Activated naive CD8-positive, alpha-beta T cell treated with anti-CD3 and anti-CD28 coated beads, Interleukin-2, amount 50 U/mL, for 16 hours (primary cell): ENCODE measurements at places on chromosomes 1 and 21.

DNA sequence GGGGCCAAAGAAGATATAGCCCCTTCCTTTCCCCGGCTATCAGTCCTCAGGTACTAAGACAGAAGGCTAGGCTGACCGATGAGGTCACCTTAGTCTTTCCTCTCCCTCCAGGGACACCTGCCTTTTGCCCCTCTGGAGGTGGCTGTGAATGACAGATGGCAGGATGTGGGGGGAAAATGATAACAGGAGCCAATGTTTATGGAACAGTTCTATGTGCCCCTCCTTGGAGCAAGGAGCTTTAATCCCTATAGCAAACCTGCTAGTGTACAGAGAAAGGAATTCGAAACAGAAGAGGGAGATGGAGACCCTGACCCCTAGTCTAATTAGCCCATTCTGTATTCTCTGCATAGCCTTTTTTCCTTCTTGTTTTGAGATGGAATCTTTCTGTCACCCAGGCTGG, 28.1 kb downstream of the SERINC2 start:
- DNase-seq, result no peak

DNA sequence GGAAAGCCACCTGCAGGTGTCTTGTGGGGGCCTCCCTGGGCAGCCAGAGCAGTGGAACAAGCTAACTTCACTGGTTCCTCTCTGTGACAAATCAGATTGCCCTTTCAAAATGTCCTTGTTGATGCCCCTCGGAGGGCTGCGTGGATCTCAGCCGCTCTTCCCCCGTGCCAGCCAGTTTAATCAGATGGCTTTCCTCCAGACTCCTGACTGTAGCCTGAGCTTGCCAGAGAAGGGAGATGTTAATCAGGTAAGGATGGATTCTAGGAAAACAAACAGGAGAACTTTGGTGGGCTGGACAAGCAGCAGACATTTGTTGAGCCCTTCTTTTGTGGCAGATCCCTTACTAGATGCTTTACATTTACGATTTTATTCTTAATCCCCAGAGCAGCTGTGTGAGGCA, 88.2 kb downstream of the DMRTA2 start:
- no peak for DNase-seq

GRCh38 chr1:11053758-11054137, 6.1 kb downstream of the SRM start:
- no peak for DNase-seq

DNA sequence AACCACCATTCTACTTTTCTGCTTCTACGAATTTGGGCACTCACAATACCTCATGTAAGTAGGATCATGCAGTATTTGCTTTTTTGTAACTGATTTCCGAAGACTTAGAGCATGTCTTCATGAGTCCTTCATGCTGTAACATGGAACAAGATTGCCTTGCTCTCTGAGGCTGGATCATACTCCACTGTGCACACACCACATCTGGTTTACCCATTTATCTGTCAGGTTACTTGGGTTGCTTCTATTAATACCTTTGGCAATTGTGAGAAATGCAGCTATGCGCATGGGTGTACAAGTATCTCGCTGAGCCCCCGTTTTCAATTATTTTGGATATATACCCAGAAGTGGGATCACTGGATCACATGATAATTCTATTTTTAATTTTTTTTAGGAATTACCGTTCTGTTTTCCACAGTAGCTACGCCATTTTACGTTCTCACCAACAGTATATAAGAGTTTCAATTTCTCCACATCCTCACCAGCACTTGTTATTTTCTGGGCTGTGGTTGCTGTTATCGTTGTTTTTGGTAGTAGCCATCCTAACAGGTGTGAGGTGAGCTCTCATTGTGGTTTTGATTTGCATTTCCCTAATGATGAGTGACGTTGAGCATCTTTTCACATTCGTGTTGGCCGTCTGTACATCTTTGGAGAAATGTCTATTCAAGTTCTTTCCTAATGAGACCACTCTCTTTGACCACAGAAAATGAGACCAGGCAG, 10.7 kb upstream of the SLC2A5 start:
- no peak for DNase-seq

DNA sequence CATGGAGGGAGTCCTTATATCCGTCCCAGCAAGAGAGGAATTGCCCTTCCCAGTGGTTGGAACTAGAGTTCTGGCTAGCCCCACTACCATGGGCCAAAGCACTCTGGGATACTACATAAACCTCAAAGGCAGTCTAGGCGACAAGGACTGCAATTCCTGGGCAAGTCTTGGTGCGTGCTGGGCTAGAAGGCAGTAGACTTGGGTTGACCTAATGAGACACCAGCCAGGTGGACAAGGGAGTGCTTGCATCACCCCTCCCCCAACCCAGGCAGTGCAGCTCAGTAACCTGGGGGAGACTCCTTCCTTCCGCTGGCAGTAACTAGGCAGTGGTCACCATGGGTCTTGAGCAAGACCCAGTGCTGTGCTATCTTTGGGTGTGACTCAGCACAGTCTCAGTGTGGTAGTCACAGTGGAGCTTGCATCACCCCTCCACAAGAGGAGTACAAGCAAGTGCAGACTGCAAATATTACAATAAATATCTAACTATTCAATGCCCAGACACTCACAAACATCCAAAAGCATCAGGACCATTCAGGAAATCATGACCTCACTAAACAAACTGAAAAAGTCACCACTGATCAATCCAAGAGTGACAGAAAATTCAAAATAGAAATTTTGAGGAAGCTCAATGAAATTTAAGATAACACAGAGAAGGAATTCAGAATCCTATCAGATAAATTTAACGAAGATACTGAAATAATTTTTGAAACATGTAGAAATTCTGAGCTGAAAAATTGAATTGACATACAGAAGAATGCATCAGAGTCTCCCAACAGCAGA, 84.7 kb upstream of the LYPLAL1 start:
- DNase-seq, result no peak

DNA sequence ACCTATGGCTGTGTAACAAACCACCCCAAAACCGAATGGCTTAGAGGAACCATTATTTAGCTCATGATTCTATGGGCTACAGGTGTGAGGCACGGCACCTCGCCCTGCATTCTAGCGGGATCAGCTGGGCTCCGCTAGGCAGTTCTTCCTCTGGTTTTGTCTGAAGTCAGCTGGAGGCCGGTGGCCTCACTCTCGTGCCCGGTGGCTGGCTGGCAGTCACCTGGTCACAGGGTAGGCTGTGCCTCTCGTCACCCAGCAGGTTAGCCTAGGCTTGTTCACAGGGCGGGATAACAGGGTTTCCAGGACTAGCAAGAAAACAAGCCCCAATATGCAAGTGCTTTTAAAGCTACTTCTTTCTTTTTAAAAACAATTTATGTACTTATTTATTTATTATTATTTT, 16.3 kb upstream of the AGPAT3 start:
- no peak for DNase-seq

GRCh38 chr1:204909109-204909508, 38.4 kb downstream of the NFASC start:
- no peak for DNase-seq

DNA sequence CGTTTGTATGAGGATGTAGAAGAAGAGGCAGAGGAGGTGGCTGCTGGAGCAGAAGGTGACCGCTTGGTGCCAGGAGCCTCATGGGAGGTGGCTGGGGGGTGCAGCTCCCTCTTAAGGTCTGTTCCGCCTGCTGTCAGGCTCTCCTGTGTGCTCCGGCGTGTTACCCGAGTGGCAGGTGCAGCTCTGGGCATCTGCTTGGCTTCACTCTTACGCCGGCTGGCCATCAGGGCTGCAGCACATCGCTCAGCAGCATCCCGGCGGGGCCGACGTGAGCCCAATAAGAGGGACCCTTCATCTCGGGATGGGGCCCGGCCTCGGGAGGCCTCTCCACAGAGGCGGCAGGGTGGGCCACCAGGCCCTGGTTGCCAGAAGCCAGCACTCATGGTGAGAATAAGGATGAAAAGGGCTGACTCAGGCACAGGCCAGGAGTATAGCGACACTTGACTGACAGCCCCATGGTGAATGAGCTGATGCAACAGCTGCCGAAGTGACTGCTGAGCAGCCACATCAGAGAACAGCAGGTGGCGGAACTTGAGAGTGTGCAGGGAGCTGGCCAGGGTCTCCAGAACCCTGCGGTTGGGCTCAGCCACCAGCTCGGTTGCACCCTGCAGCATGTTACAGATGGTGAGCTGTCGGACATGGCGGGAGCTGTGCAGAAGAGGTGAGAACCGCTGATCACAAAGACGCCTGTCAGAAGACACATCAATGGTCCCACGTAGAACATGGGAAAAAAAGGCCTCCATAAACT, 17.5 kb downstream of the LRRC41 start:
- no peak for DNase-seq

GRCh38 chr1:193545171-193545570, 358.8 kb upstream of the B3GALT2 start:
- DNase-seq, result no peak

- DNase-seq, result no peak
These were observed 70.2 kb upstream of the ERRFI1 start for GRCh38 chr1:8096105-8097011.

DNA sequence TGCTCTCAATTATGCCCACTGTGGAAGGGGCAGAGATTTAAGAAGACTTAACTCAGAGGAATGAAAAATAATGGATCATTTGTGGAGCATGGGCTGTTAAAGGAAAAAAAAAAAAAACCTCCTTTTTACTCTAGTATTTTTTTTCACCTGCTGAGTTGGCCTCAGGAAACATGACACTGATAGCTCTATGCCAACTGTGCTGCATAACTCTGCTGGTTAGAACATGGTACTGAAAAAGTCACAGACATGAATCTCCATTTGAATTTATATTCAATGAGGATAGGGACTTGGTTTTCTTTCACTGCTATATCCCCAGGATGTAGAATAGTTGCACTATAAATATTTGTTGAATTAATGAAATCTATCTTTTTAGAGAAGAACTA, 86.1 kb upstream of the KIAA0040 start:
- no peak for DNase-seq
